ENCODE measurements at places on chromosomes 7 and 10.

DNA sequence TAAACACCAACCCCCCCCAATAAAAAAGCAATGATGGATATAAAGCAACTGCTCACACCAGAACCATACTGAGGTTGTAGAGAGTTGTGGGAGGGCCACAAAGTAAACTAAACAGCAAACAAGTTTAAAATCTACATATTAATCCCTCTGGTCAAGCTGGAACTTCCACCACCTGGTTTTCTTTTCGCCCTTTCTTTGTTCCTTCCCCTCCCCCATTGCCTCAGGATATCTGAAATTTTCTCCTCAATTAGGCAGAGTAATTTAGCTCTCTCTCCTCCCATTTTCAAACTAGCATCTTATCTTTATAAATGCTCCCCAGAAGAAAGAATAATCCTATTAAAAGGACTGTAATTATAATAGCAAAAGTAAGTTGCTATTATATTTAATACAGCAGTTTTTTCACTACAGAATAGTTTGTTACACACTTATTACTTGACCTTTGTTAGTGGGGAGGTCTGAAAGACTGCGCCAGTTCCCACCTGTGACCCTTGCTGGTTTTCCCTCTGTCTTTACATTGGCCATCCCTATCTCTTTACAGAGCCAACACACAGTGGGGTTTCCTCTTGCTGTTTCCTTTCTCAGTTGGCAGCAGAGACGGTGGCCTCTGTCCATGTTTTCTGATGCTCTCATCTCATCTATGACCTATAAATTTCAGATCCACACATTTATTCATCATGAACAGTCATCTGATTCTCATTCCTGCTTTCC is 235.4 kb downstream of the RNLS start:
- H3K36me3 ChIP-seq: no peaks in the 10 kb centered on the region
- no peak overlapping the region for H3K27ac ChIP-seq
- DNase-seq: no peak
- no peaks in the 10 kb centered on the region for H3K27me3 ChIP-seq
- H3K4me1 ChIP-seq: peaks cover 12% of the 10 kb centered on the region
- no peak overlapping the region for H3K4me3 ChIP-seq

GRCh38 chr7:81903115-81903514 is 133.3 kb upstream of the HGF start:
- H3K36me3 ChIP-seq: no peaks in the 10 kb centered on the region
- no peak overlapping the region for H3K4me3 ChIP-seq
- H3K27me3 ChIP-seq: peaks cover 1% of the 10 kb centered on the region
- DNase-seq: no peak
- H3K27ac ChIP-seq: no peak overlapping the region
- H3K4me1 ChIP-seq: no peaks in the 10 kb centered on the region

DNA sequence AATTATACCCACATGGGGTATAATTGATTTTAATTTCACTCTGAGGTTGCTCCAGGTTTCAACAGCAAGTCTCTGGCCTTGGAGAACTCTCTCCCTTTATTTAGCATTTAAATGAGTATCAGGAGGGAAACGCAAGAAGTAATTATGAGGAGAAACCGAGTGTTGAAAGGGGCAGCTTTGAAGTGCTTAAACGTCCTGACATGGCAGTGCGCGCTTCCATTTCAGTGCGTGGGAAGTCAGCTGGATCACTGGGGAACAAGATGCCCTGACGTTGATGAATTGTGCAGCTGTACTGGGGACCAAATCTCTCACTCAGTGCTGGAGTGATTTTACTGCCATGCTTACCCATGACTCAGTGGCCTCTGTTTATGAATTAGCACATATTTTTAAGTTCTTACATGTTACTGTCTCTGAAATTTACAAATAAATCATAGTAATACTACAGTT is 106.0 kb upstream of the PRR15 start:
- H3K4me1 ChIP-seq: peaks cover 3% of the 10 kb centered on the region
- no peak overlapping the region for H3K4me3 ChIP-seq
- no peaks in the 10 kb centered on the region for H3K27me3 ChIP-seq
- H3K27ac ChIP-seq: no peak overlapping the region
- no peaks in the 10 kb centered on the region for H3K36me3 ChIP-seq

GRCh38 chr10:49500412-49500811 is 38.5 kb downstream of the ERCC6 start:
- no peak for DNase-seq
- H3K36me3 ChIP-seq: peaks cover 6% of the 10 kb centered on the region
- no peaks in the 10 kb centered on the region for H3K4me1 ChIP-seq

DNA sequence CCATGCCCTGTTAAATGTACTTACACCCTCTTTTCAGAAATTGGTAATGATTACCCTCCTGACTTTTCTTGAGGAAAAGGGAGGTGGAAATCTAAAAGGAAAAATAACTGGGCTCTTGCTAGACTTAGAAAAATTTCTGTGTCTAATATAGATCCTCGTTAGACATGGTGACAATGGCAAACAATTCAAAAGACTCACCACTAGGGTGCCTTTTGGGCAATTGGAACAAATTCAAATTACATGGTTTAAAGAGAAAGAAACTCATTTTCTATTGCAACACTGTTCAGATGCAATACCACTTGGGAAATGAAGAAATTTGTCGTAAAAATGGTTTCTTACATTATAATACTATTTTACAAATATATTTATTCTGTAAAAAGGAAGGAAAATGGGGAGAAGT is 950.1 kb downstream of the GRM8 start:
- peaks cover 1% of the 10 kb centered on the region for H3K27me3 ChIP-seq
- no peak overlapping the region for H3K27ac ChIP-seq
- DNase-seq: no peak
- H3K4me3 ChIP-seq: no peak overlapping the region
- H3K4me1 ChIP-seq: no peaks in the 10 kb centered on the region

All from endothelial cell (in vitro differentiated cells).